Peyer's patch (tissue), 4 donors: ENCODE measurements at places on chromosomes 1 and 21. TPM values are rescaled to one million over a fixed set of nuclear protein-coding genes. Genes with fewer than 3 reads are reported as not detected.

DNA sequence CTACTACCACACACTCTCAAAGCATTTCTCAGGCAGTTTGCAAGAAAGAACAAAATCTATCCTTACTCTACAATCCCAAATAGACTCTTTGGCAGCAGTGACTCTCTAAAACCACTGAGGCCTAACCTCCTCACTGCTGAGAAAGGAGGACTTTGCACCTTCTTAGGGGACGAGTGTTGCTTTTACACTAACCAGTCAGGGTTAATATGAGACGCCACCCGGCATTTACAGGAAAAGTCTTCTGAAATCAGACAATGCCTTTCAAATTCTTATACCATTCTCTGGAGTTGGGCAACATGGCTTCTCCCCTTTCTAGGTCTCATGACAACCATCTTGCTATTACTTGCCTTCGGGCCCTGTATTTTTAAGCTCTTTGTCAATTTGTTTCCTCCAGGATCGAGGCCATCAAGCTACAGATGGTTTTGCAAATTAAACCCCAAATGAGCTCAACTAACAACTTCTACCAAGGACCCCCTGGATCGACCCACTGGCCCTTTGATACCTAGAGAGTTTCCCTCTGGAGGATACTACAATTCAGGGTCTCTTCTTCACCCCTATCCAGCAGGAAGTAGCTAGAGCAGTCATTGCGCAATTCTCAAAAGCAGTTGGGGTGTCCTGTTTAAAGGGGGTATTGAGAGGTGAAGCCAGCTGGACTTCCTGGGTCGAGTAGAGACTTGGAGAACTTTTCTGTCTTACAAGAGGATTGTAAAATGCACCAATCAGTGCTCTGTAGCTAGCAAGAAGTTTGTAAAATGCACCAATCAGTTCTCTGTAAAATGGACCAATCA lies 2.0 kb upstream of the FMO4 start:
- no peak for DNase-seq

GRCh38 chr1:156487862-156488261 lies 12.7 kb downstream of the MEF2D start:
- no peak for DNase-seq

- DNase-seq: no peak
Observed at GRCh38 chr1:97649591-97649990, 271.2 kb downstream of the DPYD start.

GRCh38 chr1:35442734-35443133 lies 114.5 kb downstream of the KIAA0319L start:
- no peak for DNase-seq

DNA sequence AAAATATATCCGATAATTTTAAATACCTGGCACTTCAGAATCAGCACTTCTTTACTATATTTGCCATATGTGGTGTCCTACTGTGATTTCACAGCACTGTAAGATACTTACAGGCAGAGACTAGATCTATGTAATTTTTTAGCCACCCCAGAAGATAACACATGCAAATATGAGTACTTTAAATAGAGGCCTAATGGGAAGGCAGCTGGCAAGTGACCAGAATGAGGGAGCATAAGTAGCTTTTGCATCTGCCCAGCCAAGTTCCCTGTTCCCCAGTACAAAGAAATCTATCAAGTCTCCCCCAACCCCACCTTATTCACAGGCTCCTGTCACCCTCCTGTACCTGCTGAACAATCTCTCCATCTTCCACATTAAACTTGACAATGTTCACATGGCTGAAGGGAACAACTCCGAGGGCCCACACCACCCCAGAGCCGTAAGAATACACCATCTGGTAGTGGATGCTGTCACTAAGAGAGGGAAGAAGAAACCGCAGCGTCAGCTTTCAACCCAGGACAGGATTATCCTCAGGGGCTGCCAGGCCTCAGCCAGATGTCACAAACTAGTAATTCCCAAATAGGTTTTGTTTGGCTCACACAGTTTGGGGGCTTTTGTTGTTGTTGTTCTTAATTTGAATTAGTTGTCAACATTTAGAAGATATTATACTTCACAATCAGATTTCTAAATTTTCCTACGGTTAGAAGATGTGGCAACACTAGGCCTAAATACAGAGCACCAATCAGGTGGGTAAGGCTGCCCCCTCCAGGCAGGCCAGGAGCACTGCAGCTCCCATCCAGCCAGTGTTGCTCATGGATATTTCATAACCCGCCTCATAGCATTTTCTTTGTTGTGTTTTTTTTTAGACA lies 10.4 kb downstream of the EMC1 start:
- peak; percentile 79 for DNase-seq

BCAR3 gene
- 53.2 TPM for total RNA-seq

GRCh38 chr1:173411835-173412742 lies 65.0 kb upstream of the PRDX6 start:
- no peak for DNase-seq

DNA sequence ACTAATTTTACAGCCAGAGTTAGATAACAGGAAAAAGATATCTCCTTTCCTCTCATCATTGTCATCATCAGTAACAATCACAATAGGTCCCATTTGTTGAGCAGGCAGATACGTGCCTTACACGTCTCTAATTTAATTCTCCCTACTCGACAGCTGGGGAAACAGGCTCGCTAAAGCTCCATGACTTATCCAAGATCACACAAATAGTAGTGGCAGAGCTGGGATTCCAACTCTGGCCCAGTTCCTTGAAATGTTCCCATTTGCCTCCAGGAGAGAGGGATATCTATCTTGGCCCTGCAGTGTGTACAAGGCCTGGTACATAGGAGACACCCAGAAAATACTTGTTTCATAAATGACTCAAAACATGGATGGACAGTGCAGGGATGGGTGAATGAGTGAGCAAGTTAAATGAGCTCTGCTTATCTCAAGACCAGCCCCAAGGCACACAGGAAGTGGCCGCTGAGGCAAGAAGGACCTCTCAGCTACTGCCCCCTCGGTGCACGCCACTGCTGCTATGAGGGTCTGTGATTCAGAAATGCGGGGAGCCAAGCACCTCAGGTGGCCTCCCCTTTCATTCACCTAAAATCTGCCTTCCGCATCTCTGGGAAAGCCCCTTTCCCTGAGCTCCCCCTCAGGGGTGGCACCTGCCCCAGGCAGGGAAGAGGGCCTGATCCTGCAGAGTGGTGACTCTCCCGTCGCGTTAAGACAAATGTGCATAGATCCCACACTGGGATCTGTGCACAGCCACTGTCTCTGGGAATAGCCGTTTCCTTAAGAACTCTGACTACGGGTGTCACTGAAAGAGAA lies 3.6 kb downstream of the KCNN3 start:
- DNase-seq: no peak

- DNase-seq: no peak
Observed at GRCh38 chr1:165896277-165896676, 68.9 kb downstream of the UCK2 start.

GRCh38 chr1:116373431-116374352 lies 648 bp downstream of the ATP1A1 start:
- DNase-seq: peak; percentile 79

UBE2J2 gene
- 64.2 TPM for total RNA-seq

DNA sequence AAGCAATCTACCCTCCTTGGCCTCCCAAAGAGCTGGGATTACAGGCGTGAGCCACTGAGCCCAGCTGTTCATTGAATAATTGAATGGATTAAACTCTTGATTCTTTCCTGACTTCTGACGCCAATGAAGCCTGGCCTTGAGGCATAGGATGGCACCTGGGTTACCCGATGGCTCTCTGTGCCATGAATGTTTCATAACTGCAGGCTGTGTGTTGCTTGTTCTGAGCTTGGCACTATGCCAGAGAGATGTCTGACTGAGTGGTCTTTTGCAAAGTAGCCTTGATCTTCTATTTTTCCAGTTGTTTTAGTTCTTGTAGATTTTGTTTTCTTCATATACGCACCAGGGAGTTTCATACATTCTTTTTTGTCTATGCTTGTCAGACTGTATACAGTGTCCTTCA lies 38.5 kb upstream of the AK4 start:
- no peak for DNase-seq

DNA sequence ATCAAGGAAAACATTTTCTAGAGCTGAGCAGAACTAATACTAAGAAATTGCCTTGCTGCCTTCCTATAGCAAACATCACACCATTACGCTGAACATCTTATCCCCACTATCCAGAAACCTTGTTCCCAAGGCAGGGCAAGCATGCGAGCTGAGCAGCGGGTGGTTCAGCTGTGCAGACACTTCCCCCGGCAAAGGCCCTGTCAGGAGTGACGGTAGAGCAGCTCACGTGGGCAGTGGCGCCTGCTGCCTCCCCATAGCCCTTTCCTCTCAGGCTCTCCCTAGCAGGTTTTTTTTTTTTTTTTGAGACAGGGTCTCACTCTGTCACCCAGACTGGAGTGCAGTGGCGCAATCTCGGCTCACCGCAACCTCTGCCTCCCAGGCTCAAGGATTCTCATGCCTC lies 13.7 kb upstream of the ANGPTL7 start:
- DNase-seq: no peak

DNA sequence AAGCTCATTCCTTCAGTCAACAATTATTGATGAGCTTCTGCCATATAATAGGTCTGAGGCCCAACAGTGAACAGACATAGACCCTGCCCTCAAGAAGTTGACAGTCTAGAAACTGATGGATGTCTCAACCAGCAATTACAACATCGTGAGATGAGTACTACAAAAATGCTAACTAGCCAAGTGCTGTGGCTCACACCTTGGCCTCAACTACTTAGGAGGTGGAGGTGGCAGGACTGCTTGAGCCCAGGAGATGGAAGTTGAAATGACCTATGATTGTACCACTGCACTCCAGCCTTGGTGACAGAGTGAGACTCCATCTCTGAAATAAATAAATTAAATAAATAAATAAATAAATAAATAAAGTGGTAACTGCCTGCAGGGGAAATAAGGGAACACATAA lies 11.7 kb upstream of the PTP4A2 start:
- DNase-seq: peak; percentile 19

GOLT1A gene
- 84.9 TPM for total RNA-seq

DNA sequence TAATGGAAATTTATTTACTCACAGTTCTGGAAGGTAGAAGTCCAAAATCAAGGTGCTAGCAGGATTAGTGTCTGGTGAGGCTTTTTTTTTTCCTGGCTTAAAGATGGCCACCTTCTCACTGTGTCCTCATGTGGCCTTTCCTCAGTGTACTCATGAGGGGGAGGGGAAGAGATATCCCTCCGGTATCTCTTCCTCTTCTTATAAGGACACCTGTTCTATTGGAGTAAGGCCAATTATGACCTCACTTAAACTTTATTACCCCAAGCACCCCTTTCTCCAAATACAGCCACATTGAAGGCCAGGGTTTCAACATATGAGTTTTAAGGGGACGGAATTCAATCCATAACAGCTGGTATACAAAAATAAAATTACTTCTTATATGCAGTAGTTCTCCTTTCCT lies 203.7 kb upstream of the C1orf87 start:
- DNase-seq: no peak

RBP7 gene
- not detected for total RNA-seq

DNA sequence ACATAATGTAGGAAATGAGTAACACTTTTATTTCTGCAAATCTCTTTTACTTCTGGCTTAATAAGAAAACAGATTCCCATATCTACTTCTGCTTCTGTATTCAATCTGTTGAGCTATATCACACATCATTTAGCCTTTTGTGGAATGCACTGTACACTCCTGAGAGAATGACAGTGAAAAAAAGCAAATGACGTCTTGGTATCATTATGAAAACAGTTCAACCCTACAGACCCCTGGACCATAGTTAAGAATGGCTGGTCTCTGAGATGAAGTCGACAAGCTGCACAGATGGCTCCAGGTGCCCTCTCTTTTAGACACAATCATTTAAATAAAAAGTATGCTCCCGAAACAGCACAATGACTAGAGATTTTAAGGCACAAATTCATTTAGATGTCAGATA lies 247.0 kb downstream of the RERE start:
- no peak for DNase-seq

ATP6V1G3 gene
- total RNA-seq: not detected

DNA sequence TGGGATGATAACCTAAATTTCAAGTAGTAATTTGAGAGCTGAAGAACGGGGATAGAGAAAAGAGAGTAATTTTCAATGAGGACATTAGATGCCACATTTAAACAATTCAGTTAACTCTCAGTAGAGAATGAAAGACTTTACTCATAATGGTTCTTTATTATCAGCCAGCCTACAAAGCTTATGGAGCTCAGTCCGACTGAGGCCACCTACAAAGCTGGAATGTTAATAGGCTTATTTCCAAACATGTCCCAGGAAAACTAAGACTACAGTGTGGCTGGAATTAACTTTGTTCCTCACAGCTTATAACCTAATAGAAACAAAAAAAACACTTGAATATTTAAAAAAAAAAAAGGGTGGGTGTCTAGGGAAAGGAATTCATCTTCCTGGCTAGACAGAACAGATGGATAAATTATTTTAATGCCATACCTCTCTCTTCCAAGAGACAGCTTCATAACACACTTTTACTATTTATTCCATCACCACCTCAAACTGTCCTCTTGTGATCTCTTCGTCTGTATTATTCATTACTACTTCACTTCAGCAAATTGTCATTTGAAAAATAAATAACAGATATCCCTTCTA lies 9.8 kb downstream of the SLC19A2 start:
- DNase-seq: no peak
